AG04450 (cell line): ENCODE measurements at places on chromosomes 3 and 15. TPM values are rescaled to one million over a fixed set of nuclear protein-coding genes. Genes with fewer than 3 reads are reported as not detected.

GRCh38 chr3:2420919-2421318 lies 322.3 kb downstream of the CNTN4 start:
- no peak for DNase-seq

- DNase-seq = no peak
These were observed 47.3 kb downstream of the TRIM42 start for GRCh38 chr3:140724856-140725812.

DNA sequence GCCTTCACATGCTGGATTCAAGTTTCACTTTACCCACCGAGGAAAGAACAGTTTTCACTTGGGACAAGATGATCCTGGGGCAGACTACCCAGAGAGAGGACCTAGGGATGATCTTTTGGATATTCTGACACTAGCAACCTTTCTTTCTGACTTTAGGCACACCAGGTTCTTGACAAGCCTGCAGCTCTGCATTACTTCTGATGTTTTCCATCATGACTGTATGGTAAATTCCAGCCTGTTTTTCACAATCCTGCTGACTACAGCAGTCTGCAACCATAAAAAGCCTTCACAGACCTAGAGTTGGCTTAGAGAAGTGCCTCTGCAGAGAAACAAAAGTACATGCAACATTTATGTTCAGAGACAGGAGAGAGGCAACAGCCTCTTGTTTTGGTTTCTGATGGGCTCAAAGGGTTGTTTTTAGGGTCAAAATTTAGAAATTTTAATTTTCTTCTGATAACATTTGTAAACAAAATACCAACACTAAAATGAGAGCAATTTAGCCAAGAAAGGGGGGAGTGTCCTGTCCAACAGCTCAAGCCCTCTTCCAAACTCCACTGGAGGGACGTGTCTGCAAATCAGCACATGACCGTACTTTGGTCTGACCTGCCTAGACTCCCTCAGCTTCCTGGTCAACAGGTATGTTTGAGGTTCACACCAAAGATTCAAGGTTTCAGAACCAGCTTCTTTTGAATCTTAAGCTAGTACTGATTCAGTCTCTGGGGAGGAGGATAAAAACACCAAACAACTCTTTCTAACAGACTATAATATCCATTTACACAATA lies 799 bp downstream of the ABI3BP start:
- DNase-seq = no peak

GRCh38 chr3:76063811-76064210 lies 278.5 kb upstream of the ZNF717 start:
- no peak for DNase-seq

DNA sequence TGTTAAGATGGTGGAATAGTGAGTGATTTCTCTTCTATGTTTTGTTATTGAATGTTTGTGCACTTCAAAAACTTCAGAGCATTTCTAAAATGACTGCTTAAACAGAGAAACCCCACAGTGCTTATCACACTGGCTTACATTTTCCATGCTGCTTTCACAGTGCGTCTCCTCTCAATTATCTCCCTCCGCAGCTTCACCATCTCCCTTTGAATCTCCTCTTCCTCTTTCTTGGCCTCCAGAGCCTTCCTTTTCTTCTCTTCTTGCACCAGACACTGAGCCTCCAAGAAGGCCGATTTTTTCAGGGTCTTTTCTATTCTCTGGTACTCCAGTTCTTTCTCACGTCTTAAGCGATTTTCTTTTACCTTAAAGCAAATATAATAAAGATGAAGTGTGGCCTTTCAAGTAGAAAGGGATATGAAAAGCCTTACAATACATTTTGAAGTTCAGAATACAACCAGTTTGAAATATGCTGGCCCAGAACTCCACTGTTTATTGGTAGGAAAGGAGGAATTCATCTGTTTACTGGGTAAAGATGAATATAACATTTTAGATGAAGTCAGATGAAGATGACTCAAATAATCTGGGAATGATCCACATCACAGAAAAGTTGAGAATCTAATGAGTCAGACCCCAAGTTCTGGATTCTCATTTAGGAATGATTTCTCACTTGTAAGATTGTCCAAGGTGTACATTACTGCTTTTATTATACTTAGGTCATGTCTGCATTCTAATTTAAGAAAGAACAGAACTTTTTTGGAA lies 21.4 kb downstream of the CCDC191 start:
- peak; percentile 15 for DNase-seq

DNA sequence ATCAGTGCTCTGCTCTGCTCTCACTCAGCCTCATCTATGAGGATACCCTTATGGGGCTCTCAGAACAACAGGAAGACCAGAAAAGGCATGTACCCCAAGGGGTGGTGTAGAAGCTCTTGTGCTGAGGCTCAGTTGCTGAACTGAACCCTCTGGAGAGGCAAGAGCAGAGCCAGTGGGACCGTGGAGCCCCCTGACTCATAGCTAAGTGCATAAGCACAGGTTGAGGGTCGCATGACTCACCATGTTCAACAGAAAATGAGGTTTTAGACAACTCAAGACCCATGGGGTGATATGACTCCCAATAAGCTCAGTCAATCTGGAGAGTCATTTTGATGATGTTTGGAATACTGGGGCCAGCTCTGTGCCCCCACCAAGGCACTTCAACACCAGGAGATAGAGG lies 37.3 kb downstream of the CRYGS start:
- no peak for DNase-seq

- no peak for DNase-seq
These were observed 235.9 kb upstream of the ST8SIA2 start for GRCh38 chr15:92157666-92158298.

Gene SPINK8
- not detected in 2 replicates for polyA plus RNA-seq

Gene MAP3K13
- 16.8 and 20.9 TPM in 2 replicates for polyA plus RNA-seq

Gene DUOXA2
- polyA plus RNA-seq = not detected in 2 replicates

Gene ATP13A5
- polyA plus RNA-seq = not detected in 2 replicates

- DNase-seq = no peak
These were observed 72.8 kb upstream of the ITGA11 start for GRCh38 chr15:68504681-68505170.

Gene SUSD5
- 1.8 TPM in 2 replicates for polyA plus RNA-seq

DNA sequence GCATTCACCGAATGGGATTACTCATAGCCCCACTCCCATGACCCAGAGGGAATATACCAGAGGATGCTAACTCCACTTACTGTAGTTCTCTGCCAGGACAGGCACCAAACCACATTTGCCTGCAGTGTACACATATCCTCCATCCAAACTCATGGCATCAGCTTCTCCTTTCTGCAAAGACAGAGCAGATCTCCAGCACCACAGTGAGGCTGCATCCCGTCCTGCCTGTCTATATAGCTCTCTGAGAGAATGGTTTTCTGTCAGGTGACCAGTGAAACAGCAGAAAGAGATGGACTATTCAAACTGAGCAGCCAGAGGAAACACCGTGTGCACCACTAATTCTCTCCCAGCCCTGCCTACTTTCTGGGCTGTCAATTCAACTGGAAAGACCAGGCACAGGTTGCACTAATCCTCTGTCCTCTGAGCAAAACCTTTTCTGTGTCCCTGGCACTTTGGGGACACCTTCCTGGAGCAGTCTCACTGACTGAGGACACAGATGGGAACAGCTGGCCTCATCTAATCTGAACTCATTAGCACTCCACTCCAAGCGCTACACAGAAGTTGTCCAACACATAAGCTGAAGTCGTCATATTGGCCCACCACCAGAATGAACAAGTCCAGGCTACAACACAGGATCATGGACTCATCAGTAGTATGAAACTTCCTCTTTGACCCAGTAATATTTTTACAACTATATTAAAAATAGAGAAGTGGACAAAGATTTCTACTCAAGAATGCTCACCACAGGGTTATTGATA lies 17.3 kb downstream of the LTF start:
- no peak for DNase-seq

- no peak for DNase-seq
These were observed 157.2 kb downstream of the CHDH start for GRCh38 chr3:53688989-53689388.

DNA sequence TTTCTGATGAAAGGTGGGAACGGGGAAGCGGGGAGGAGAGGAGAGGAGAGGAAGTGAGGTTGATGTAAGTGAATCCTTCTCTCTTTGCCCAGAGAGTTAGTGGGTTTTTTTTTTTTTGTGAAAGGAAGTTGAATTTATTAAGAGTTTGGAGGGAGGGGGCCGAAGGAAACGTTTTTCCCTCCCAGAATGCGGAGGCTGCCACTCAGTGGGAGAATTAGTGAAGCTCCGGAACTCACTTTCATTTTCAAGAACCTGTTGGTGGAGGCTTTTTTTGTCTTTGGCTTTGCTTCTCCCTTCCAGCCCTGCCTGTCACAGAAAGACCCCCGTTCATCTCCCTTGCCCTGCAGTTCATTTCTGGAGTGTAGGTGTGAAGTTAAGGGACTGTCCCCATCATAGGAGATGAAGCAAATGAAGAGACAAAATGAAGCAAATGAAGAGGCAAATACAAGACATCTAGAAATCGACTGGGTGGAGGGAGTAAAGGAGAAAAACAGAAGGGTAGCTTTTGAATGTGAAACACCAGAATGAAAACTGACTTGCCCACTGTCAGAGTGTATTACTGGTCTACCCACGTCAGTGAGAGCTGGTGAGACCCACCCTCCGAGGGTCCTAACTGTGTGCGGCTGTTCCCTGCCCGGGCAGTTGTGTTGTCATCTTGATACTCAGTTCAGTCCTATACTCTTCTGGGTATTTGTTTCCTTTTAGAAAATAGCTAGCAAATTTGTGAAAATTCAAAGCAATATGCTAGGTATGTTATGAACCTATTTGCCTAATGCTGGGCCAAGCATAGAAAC lies 91.5 kb downstream of the ITPR1 start:
- DNase-seq = no peak

DNA sequence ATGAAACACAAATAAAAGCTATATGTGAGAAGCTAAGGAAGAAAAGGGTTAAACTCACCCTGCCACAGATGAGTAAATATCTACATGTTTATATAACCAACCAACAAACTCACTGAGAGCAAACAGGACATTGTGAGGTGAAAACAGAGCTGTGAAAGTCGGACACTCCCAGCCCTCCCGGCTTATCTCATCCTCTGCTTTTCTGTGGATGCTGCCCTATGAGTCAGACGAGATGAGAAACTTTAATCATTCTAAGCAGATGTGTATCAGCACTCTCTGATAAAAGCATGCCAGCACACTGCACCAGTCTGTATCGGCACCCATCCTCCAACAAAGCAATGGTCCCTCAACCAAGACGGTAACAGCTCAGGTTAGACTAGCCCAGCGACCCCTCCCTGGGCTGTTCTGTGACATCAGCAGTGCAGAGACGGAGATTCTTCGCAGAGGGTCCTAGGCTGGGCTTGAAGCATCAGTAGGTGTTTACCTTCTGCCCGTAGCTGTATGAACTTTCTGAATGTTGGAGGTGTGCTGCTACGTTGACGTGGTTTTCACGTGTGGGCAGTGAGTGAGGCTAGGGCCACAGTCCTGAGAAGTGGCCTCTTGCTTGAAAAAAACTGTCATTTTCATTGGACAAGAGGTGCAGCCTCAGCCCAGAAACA lies 119.8 kb upstream of the ALDH1A3 start:
- DNase-seq = no peak

GRCh38 chr15:64066451-64066850 lies 20.2 kb upstream of the DAPK2 start:
- DNase-seq = no peak

Gene POLR2H
- 81.2 and 94.4 TPM in 2 replicates for polyA plus RNA-seq

- no peak for DNase-seq
These were observed 21.7 kb downstream of the GTF2E1 start for GRCh38 chr3:120764206-120764605.

Gene CCDC191
- polyA plus RNA-seq = 1.7 and 2.3 TPM in 2 replicates

- no peak for DNase-seq
These were observed 9.9 kb upstream of the NUDT16 start for GRCh38 chr3:131371688-131372066.

Gene TCTA
- 30.4 and 32.0 TPM in 2 replicates for polyA plus RNA-seq

GRCh38 chr3:5011555-5012256 lies 32.5 kb downstream of the BHLHE40 start:
- no peak for DNase-seq

Gene LRRC49
- 22.9 and 25.0 TPM in 2 replicates for polyA plus RNA-seq

DNA sequence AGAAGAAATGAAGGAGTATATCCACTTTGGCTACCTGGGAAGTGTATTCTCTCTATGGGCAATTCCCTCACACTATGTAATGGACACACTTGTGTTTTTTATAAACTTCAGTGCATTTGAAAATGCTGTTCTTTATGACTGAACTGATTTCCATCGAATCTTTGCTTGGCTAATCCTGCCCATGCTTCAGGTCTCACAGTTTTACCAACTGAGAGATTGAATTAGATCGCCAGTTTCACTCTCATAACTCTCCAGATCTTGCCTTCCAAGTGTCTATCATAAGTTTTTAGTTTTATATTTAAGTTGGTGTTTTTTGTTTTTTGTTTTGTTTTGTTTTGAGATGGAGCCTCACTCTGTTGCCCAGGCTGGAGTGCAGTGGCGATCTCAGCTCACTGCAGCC lies 73.5 kb upstream of the MBNL1 start:
- no peak for DNase-seq

DNA sequence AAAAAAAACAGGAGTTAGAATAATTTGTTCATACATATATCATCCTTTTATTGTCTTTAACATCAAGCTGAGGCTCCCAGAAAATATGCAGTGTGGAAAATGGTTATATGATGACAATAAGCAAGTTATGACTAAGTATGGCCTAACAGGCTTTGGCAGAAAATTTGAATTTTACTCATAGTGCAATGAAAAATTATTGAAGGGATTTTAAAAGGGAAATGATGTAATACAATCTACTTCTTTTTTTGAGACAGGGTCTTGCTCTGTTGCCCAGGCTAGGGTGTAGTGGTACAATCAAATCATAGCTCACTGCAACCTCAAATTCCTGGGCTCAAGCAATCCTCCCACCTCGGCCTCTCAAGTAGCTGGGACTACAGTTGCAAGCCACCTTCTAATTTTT lies 78.7 kb downstream of the FAIM start:
- DNase-seq = no peak

Gene RARB
- 0.46 and 0.51 TPM in 2 replicates for polyA plus RNA-seq

Gene TMEM212
- not detected in 2 replicates for polyA plus RNA-seq

GRCh38 chr3:11415099-11415498 lies 142.9 kb downstream of the ATG7 start:
- no peak for DNase-seq

- no peak for DNase-seq
These were observed 33.6 kb upstream of the SEC13 start for GRCh38 chr3:10354361-10355015.

Gene VPS8
- polyA plus RNA-seq = 33.4 and 40.6 TPM in 2 replicates

DNA sequence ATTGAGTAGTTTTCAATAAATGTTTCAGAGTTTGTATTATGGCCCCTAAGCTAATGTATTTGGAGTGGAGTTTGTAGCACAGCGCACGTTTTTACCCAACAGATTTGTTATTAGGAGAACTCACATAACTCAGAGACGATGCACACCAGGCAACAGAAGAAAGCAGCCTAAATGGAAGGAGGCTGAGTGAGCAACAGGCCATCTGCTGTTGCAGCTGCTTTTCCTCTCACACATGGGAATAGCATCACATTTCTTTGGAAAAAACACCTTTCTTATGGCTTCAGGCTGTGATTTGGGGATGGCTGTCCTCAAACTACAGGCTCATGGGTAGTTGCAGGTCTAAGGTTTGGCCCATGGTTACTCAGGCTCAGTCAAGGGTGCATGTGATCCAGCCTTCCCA lies 469.3 kb upstream of the MCTP2 start:
- no peak for DNase-seq

Gene AP3B2
- 0.22 and 0.43 TPM in 2 replicates for polyA plus RNA-seq

- peak; percentile 34 for DNase-seq
These were observed 59.4 kb downstream of the SLC6A6 start for GRCh38 chr3:14461748-14462324.
